ENCODE measurements at places on chromosomes 3 and 15.

GRCh38 chr3:97971679-97972567 lies at the start of gene RIOX2:
TSS of gene RIOX2 (minus strand) at chr3:97972431. CDS start at chr3:97967593, 4,838 bp downstream.
- DNase-seq = peak; percentile 57

DNA sequence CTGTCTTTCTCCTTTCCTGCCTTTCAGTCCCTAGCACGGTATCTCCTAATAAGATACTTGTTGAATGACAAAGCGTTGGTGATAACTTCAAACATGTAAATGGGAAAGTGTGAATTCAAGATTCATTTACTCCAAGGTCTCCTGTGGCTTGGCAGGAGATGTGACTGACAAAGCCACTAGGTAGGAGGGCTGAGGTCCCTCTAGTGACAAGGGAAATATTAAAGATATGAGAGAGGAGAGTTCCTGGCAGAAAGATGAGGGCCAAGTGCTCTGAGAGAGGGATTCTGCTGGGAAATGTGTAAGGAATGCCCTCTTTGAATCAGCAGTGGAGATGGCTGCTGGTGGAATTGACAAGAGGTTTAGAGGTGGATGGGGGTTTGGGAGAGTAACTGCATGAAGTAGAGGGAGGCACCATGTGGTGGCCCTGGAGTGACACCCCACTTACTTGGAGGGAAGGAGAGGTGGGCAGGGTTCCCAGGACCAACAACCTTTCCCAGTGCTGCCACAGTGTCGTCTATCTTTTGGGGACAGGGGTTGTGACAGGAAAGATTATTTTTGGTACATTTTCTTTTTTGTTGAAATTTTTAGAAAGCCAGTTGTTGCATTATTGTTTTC lies 43.0 kb upstream of the SCAANT1 start:
- no peak for DNase-seq

GRCh38 chr3:68893600-68894239 lies 38.6 kb downstream of the TAFA4 start:
- DNase-seq = no peak

DNA sequence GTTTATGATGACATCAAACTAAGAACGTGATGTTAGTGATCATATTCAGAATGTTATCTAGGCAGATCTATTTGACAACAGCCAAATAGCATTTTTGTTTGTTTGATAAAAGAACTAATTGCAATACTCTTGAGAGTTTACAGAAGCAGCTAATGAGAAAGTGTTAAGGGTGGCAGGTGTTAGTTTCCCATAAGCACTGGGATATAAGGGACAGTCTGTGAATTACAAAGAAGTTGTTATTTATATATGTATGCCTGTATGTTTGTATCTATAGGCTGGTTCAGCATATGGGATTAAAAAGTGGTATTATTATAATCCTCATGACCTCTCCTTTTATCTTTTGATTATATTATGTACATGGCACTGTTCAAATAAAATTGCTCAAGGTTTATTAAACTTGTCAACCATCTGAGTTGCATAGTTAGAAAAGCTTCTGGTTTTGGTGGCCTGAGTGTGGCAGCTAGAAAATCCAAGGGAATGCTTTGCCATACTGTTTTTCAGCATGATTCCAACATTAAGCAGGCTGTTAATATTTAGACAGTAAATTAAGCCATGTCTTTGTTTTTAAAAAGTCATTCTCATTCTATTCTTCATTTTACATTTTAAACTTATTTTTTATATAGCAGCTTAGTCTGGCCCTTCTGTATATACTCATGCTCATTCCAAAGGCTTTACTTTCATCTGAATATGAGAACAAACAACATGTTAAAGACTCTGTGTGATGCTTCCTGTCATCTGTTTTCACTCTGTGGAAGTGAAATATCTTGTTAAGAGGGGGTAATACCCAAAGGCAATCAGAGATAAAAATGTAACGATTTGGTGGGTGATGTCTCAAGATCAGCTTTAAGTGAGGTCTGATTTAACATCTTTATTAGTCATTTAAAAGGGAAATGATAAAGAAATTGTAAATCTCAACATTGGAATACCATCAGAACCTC lies 13.1 kb downstream of the ROBO2 start:
- no peak for DNase-seq
